ENCODE measurements at places on chromosomes 7 and 10.

- no peak for DNase-seq
These were observed 208.9 kb downstream of the DNAJB6 start for GRCh38 chr7:157545681-157546060.

DNA sequence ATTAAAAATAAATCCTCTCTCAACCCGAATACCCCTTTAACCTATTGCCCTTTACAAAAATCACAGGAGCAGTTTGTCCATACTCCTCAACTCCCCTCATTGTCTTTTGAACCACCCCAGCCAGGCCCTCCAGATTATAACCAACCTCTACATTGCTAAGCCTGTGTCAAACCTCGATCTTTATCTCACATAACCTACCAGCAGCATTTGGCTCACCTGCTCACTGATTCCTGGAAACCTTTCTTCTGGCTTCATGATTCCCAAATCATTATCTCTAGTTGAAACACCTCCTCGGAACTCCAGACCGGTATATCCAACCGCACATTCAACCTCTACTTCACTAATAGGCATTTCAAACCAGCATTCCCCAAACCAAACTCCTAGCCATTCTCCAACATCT is 11.8 kb downstream of the SEC61G start:
- no peak for DNase-seq

DNA sequence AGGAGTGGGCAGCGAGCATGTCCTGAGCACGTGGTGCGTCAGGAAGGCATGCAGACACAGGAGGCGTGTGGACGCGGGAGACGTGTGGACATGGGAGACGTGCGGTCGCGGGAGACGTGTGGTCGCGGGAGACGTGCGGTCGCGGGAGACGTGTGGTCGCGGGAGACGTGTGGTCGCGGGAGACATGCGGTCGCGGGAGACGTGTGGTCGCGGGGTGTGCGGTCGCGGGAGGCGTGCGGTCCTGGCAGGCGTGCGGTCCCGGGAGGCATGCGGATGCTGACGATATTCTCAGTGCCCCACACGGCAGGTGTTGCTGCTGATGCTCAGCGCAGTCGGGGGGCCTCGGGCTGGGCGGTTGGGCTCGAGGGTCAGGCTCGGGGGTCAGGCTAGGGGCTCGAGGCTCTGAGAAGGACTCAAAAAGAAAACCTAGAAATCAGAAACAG is 94.2 kb downstream of the NKX6-2 start:
- no peak for DNase-seq

DNA sequence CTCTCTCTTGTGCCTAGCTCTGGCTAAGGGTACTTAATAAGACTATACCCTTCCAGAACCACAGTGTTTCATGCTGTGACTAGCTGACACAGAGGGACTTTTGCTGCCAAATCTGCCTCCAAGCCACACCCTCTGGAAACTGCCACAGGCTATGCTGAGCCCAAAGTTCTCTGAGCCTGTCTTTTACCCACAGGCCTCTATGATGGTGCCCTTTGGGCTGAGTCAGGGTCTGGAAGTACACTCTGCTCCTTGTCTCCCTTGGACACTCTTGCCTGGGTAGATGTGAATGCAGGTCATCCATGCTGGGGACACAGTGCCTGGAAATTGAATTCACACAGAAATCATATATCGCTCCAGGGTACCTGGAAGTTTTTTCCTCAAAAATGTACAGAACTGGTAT is 22.6 kb downstream of the DYDC1 start:
- no peak for DNase-seq

DNA sequence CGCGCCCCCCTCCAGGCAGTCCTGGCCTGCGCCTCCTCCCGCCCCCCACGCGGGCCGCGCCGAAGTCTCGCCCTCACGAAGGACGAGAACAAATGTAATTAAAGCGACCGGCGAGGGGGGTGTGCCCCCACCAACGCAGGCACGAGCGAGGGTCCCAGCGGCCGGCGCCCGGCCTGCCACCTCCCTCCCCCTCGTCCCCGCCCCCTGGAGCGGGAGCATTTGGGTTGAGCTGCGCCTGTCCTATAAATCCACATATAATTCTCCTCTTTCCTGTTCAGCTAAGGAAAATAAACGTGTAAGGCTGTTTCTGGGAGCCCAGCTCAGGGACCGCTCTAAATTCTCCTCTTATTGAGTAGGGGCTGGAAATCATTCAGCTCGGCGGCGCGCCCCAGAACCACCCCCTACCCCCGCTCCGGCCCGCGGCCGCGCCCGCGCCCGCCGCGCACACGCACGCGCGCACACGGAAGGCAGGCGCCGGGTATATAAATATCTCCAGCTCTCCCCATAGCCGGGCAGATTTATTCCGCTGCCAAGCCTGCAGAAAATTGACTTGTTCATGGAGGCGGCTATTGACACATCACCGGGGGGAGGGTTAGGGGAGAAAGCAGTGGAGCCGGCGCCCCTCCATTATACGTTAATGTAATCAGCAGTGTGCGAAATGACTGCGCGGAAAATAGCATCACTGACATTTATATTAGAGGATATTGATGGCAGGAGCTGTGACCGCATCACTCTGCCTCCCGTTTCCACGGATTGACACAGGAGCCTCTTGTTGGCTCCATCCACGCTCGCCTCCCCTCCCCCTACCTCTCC is 61.6 kb upstream of the BTRC start:
- no peak for DNase-seq

- no peak for DNase-seq
These were observed 424.2 kb upstream of the CNTNAP2 start for GRCh38 chr7:145692237-145692950.

DNA sequence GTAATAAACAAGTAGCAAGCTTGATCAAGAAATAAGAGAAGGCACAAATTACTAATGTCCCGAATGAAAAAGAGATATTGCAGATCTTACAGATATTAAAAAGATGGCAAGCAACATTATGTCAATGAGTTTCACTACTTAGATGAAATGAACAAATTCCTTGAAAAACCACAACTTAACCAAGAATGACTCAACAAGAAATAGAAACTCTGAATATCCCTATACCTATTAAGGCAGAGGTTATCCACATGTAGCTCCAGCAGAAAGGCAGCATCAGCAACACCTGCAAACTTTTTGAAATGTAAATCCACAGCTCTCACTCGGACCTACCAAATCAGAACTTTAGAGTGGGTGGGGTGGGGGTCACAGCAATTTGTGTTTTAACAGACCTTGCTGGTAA is 33.6 kb downstream of the PDE1C start:
- no peak for DNase-seq

GRCh38 chr10:128471151-128471550 is 344.9 kb upstream of the MKI67 start:
- DNase-seq = no peak

- DNase-seq = no peak
These were observed 35.6 kb downstream of the ANKMY2 start for GRCh38 chr7:16609842-16610450.

- no peak for DNase-seq
These were observed 13.9 kb upstream of the WNT8B start for GRCh38 chr10:100448951-100449350.

- DNase-seq = no peak
These were observed 20.9 kb upstream of the CYP51A1 start for GRCh38 chr7:92155108-92155739.

All from stimulated activated CD8-positive, alpha-beta memory T cell treated with anti-CD3 and anti-CD28 coated beads, Interleukin-2, amount 100 ng/mL, for 1 hour (primary cell).